Stimulated activated CD4-positive, alpha-beta T cell treated with anti-CD3 and anti-CD28 coated beads, Interleukin-2, amount 100 ng/mL, for 4 hours (primary cell): ENCODE measurements at places on chromosomes 7 and 10.

DNA sequence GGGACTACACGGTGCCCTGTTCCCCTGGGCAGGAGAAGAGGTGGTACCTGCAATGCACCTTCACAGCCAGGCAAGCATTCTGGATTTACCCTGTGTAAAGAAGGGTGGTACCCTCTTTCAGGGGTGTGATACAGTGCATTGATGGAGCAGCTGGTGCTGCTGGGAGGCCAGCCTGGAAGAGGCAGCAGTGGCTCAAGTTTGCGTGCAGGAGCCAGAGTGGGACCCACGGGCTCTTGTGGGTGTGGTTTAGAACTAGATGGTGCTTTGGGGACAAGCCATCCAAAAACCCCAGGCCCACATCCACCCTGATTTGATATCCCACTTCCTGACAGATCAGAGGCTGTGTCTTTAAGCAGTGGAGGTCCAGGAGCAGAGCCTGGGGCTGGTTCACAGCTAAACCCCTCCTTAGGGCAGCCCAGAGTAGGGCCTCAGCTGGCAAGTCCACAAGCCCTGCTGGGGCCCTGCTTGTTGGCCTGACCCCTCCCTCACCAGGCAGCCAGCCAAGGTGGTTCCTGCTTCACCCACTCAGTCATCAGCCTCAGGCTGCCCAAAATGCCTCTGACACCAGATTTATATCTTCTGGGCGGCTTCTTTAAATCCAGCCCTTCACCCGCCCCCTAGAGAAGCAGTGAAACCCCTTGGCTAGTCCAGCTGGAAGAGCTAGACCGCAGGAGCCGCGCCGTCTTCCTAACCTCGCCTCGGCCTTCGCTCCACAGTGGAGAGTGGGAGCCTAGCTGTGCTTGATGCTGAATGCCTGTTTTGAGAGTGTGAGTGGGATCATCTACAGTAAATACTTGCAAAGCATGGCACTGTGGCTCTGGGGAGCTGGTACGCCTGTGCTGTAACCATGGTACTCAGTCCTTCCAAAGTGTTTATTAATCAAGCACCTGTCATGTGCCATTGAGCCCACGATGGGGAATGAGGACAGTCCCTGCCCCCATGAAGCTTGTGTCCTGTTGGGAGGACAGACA lies 1.4 kb upstream of the ASIC3 start:
- DNase-seq: no peak

DNA sequence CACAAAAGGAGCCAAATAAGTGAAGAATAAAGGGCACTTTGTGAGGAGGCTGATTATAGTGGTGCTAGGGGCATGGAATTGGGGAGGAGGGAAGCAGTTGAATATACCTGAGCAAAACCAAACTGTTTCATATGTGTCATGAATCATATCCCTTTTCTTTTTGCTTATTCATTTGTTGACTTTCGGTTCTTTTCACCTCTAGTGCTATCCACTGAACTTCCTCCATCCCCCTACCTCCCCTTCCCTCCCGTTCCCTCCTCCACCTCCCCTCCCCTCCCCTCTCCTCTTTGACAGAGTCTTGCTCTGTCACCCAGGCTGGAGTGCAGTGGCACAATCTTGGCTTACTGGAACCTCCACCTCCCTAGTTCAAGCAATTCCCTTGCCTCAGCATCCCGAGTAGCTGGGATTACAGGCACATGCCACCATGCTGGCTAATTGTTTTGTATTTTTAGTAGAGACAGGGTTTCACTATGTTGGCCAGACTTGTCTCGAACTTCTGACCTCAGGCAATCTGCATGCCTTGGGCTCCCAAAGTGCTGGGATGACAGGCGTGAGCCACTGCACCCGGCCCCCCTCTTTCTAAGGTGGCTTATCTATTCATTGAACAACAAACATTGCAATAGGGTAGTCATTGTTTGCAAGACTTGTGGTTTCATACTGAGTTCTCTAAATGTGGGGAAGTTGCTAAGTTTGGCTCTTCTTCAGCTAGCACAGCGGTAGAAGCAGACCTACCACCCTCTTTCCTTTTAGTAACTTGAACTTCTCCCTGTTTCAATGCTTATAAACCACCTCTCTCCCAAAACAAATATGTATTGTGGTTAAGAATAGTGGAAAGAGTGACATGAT lies 150.4 kb upstream of the PRPS1L1 start:
- no peak for DNase-seq

DNA sequence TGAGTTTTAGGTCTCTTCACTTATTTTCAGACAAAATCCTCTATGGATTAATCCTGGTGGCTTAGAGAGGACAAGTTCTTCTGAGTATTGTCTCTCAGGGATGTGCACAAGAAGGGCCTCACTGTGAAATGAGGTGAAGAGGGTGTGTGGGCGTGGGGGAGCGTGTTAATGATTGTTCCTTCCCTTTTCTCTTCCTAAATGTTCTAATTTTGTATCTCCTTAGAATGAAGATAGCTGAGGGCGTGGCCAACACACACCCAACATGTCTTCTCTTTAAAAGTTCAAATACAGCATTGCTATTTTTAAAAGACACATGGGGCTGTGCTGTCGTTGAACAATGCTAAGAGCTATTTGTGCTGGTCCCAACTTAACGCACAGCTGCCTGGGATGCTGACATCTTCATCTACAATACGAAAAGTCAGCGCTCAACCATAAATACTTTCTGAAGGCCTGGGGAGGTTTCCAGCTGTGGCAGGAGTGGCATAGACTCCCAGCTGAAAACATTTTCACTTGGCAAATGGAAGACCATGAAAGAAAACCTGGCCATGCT lies 135.9 kb downstream of the JCAD start:
- DNase-seq: no peak

DNA sequence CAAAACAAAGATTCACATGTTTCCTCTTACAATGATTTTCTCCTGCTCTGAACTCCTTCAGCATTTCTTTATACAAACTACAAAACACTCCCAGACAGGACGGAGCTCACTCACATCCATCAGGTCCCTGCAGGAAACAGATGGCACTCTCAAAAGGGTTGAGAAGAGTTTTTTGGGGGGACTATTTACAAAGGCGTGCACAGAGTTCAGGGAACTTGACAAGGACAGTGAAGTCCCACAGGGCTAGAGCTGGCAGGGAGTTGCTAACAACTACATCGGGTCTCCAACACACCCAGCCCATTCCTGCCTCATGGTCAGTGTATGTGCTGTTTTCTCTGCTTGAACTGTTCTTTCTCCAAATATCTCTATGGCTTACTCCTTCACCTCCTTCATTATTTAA lies 24.7 kb upstream of the YAE1 start:
- DNase-seq: no peak

DNA sequence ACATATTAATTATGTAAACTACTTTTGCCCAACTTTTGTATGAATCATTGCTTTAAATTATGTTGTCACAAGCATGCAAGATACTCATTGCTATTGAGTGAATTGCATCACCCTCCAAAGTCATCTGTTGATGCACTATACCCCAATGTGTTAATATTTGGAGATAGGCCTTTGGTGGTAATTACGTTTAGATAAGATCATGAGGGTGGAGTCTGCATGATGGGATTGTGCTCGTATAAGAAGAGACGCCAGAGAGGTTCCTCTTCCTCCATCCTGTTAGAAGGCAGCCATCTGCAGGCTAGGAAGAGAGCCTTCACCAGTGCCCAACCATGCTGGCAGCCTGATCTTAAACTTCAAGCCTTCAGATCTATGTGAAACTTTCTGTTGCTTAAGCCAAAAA lies 95.3 kb upstream of the MAGI2 start:
- no peak for DNase-seq

- no peak for DNase-seq
Observed at GRCh38 chr10:66996996-66997395, 71.2 kb downstream of the LRRTM3 start.

DNA sequence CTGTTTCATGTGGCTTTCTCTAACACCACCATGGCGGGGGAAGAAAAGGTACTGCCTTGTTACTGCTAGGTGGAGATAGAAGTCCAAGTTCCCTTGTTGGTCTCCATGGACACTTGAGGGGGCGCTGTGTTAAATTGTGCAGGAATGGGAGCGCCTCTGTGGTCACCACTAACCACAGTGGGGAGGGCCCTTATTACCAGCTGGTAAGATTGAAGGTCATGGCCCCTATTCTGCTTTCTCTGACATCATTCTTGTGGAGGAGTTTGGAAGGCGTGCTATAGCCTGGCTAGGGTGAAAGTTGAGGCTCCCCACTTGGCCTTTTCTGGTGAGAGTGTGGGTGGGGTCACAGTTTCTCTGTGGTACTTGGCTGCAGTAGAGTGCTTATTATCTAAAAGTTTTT lies 14.9 kb upstream of the MXI1 start:
- no peak for DNase-seq

DNA sequence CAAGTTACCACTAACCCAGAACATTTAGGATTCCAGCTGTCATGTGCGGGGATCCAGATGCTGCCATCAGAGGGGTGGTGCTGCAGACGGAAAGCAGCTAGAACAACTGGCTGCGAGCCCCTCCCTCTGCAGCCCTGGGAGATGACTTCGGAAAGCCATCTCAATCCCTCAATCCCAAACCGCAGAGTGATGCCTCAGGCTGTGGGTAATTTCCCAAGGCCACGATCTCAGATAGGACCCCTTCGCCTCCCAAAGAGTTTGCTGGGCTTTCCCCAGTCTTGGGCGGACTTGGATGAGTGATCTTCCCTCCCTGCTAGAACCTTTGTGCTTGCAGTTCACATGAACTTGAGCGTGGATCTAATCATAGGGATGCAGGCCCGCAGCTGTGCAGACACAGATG lies 71.3 kb upstream of the EN2 start:
- DNase-seq: no peak

DNA sequence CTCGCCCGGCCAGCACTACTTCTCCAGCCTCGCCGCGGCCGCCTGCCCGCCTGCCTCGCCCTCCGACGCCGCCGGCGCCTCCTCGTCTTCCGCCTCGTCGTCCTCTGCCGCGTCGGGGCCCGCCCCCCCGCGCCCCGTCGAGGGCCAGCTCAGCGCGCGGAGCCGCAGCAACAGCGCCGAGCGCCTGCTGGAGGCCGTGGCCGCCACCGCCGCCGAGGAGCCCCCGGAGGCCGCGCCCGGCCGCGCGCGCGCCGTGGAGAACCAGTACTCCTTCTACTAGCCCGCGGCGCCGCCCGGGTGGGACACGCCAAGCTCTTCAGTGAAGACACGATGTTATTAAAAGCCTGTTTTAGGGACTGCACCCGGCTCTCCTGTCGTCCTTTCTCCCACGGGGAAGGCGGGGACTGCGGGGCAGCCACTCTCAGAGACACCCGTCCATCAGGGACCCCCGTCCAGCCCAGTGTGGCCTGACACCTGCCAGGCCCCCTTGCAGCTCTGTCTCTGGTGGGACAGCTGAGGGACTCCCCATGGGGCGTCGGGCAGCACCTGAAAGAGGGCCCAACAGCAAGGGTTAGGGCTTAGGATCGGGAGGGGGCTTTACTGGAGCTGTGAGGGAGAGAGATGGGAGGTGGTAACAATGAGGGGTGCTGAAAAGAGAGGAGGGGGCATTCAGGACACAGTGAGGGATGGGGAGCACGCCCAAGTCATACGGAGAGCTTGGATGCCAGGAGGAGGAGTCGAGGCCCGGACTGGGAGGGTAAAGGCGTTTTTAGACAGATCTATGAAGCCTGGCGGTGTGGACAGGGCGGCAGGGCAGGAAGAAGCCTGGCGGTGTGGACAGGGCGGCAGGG lies 34.7 kb downstream of the SPDYE6 start:
- DNase-seq: no peak

- no peak for DNase-seq
Observed at GRCh38 chr7:19242246-19242645, 97.0 kb upstream of the FERD3L start.

GRCh38 chr10:89022734-89023133 lies 32.1 kb downstream of the FAS start:
- no peak for DNase-seq

- DNase-seq: no peak
Observed at GRCh38 chr10:102752266-102752930, 8.7 kb downstream of the WBP1L start.

- DNase-seq: no peak
Observed at GRCh38 chr7:156747718-156748117, 107.1 kb downstream of the RNF32 start.

DNA sequence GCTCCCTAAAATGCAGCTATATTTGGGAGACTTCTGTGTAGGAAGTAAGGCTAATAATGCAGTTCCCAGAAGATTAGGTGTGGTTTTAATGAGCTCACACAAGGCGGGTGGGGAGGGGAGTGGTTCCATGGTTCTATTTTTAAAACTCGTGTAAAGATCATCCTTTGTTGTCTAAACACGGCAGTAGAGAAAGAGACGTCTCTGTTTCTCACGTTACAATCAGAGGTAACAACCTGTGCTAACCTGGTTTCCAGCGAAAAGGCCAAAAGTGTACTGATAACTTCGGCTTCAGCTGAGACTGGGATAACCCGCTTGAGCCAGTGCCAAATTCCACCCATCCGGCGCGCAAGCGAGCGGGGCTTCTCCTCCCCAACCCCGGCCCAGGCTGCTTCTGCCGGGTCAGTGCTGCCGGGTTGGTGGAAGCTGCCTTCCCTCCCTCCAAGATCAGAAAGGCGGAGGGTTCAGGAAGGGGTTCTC lies 2.5 kb upstream of the MAP3K8 start:
- DNase-seq: no peak

GRCh38 chr10:124626759-124627380 lies 117.3 kb downstream of the FAM53B start:
- peak; percentile 26 for DNase-seq

DNA sequence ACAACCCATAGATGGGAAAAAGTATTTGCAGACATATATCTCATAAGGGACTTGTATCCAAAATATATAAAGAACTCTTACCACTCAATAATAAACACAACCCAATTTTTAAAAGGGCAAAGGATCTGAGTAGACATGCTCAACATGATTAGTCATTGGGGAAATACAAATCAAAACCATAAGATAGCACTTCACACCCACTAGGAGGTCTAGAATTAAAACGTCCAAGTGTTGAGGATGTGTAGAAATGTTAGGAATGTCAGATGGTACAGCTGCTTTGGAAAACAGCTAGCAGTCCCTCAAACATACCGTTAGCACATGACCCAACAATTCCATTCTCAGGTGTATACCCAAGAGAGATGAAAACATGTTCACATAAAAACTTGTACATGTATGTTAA lies 8.3 kb downstream of the PSTK start:
- DNase-seq: no peak

- no peak for DNase-seq
Observed at GRCh38 chr10:11326913-11327616, 284.4 kb downstream of the USP6NL start.

DNA sequence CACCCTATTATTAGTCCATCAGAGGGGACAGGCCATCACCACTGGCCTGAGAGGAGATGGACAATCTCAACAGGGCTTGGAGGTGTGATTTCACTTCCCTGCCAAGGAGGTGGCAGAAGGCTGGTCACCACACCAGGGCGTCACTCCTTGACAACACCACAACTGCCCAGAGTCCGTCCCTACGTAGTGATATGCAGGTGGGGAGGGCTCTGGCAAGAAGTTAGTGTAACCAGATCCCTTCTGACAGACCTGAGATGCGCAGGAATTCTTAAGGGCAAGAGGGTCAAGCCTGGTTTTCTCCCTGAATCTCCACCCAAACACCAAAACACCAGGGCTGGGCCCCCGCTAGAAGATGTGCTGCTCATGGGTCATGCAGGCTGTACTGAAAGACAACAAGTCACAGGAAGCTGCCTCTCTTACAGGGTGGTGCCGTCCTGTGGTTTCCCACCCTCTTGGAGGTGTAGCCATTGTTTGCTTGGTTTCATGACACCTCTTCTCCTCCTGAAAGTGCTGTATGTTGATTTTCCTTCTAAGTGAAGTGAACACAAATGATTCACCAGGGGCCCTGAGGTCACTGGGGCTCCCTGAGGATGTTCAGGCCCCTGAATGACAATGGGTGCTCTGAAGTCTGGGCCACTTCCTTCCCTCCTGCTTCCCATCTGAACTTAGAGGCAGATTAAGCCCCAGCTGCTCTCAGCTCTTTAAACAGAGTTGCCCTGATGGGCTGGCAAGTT lies 27.1 kb downstream of the ATXN7L1 start:
- DNase-seq: peak; percentile 28
